CD4-positive, alpha-beta T cell treated with Interleukin-10 for 1 hour (primary cell): ENCODE measurements at places on chromosomes 5 and 9.
A peak's percentile ranks its signal among the peaks of the same experiment; 100 is the strongest.

DNA sequence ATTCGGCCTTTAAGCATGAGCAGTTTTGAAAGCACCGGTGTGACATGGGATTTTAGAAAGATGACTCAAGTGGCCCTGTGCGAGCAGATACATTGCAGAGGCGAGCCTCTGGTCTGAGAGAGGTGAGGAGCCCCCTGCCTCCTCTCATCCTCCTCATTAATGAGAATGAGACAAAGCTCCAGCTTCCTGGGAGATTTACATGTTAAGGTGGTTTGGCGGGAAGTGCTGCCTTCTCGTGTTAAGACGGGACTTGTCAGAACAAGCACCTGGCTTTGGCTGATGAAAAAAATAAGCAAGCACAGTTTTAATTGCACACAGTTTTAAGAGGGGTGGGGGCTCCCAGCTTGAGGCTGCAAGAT is 68.1 kb downstream of the ACTL7B start:
- no peak for DNase-seq

GRCh38 chr5:24633715-24634325 is 11.0 kb downstream of the CDH10 start:
- peak; percentile 3 for DNase-seq

DNA sequence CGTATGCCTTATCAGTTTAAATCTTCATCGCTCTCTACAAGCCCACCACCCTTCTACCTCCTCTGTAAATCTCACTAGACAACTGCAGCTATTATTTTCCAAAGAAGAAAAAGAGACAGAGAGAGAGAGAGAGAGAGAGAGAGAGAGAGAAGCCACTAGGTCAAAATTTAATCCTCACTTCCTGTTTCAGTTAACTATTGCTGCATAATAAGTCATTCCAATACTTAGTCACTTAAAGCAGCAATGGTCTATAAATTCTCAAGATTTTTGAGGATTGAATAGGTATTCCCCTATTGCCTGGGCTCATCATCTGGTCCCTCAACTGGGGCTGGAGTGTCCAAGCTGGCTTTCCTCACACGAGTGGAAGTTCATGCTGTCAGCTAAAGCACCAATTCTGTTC is 68.8 kb downstream of the ITGA1 start:
- DNase-seq: no peak

DNA sequence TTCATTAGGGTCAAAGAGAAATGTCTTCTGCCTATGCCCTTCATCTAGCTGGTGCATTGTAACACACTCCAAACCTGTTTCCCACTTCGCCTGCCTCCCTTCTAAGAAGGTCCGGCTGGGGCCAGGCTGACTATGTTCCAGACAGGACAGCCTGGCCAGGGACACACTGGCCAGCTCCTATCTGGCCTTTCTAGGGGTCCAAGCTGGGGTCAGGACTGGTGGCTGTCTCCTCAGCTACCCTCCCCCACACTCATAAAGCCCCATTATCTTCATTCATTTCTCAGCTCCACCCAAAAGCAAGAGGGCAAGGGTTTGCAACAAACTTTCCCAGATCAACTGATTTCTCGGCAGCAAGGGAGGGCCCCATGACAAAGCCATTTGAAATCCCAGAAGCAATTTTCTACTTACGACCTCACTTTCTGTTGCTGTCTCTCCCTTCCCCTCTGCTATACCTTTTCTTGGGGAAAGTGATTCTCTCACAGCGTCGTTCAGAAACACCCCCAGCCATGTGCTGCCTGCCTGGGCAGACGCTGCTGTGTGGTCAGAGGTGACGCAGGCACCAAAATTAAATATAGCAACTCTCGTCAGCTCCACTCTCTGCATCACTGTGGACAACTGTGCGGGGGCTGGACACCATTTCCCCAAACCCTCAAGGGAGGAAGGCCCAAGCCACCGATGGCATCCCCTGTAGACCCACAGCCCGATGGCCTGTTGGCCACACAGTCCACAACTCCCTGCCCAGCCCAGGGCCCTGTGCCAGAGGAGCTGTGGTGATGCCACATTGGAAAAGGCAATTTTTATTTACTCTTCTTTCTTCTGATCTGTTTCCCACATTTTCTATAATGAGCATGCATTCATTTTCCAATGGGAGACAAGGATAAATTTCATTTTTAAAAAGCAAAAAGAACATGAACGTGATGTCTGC is 6.1 kb downstream of the IL13 start:
- DNase-seq: peak; percentile 47

GRCh38 chr9:129783516-129784361 is 19.2 kb upstream of the TOR1B start:
- DNase-seq: peak; percentile 84

GRCh38 chr5:7897014-7897600 is 28.2 kb downstream of the MTRR start:
- peak; percentile 17 for DNase-seq

GRCh38 chr9:86941197-86941596 is 6.1 kb downstream of the GAS1 start:
- no peak for DNase-seq

- no peak for DNase-seq
Observed at GRCh38 chr9:1044643-1045042, 5.5 kb upstream of the DMRT2 start.

DNA sequence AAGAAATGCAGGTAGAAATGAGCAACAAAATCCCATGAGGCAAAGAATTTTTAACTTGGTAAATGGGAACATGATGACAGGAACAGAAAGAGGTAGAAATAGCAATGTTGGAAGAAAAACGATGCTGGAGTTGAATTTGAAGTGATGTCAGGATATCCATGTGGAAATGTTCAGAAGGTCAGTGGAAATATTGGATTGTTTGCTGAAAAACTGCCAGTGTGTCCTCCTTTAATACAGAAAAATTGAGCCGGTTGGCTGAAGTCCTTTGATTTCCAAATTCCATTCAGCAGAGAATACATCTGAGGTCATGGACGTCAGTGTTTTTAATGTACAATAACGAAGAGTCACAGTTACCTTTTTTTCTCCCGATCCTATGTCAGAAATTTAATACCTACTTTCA is 110.0 kb upstream of the DMAC1 start:
- no peak for DNase-seq
